ENCODE measurements at places on chromosomes 5 and 9.

DNA sequence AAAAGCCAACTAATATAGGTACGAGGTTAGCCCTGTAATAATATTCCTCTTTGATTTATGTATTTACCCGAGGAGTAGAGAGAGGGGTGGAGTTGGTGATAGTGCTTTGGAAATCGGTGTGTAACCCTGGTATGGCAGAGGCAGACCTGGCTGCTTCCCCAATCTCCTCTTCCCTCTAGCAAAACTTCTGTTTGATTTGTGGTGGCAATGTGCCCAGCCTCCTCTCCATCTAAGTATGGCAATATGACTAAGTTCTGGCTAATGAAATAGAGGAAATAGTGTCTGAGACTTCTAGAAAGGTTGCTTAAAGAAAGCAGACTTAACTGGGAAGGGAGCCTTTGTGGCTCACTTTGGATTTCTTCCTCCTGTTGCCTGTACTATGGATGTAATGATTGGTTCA is 491.1 kb downstream of the ENC1 start:
- no peak for DNase-seq

- no peak for DNase-seq
Observed at GRCh38 chr9:89951675-89952074, 346.9 kb downstream of the GADD45G start.

DNA sequence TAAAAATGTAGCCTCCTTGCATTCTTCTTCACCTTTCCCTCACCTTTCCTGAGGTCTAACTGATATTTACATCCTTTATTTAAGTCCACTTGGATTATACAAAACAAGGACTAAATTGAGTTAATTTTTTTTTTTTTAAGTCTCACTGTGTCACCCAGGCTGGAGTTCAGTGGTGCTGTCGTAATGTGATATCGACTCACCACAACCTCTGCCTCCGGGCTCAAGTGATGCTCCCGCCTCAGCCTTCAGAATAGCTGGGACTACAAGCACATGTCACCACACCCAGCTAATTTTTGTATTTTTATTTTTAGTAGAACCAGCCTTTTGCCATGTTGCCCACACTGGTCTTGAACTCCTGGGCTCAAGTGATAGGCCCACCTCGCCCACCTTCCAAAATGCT is 195.3 kb downstream of the BNC2 start:
- DNase-seq: no peak

- DNase-seq: no peak
Observed at GRCh38 chr5:135106610-135107471, 72.8 kb upstream of the PITX1 start.

DNA sequence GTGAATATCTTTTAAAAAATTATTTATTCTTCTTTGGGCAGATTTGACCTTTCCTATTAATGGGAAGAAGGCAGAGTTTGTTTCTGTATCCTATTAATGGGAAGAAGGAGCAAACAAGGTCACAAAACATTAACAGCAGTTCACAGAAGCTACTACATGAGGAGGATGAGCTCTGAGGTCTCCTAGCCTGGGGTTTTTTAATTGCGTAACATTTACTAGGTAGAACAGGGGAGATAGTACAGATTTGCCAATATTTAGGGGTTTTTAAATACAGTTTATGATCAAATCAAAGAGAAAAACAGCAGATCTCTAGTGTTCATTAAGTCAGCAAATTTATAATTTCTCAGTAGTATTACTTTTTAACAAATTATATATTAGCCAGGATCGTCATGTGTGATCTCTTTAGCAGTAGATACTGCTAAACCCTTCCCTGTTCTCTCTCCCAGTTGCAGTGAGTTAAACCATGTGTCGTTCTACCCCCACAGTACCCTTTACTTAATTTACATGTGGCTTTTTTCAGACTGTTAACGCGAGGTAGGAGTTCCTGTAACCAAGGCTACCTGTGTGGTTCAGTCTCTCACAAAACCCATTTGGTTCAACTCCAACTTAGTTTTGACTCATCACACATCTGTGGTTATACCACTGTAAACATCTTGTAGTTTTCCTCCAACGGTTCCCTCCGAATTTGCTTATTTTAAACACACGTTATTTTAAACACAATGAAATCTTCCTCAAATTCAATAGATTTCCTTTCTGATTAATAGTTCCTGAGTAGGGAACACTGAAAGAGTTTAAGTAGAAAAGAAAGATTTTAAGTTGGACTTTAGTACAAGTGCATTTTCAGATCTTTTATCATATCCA is 13.3 kb downstream of the SLC25A46 start:
- DNase-seq: no peak

GRCh38 chr9:116724123-116724522 is 37.0 kb downstream of the TRIM32 start:
- DNase-seq: no peak

GRCh38 chr5:177107159-177107558 is 20.4 kb downstream of the FGFR4 start:
- DNase-seq: no peak

- DNase-seq: no peak
Observed at GRCh38 chr5:155665361-155665760, 651.8 kb downstream of the KIF4B start.

DNA sequence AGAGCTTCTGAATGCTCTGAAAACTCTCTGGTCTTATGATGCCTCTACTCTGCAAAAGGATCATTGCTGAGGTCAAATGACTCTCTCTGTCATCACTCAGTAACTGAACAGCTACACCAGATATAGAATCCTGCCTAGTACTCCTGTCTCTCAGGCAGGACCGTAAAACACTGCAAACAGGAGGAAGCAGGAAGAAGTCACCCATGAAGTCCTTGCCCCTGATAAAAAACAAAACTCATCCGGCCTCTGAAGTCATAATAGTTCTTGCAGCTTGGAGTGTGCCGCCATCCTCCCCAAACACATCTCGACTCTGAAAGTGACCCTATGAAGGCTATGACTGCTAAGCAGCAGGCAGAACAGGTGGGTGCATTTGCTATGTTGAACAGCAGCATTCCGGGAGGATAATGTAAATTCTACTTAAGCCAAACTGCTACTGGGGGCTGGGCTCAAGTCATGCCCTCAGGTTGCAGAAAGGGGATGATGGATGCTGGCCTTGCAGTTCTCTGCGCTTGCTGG is 81.9 kb upstream of the FAM169A start:
- no peak for DNase-seq

DNA sequence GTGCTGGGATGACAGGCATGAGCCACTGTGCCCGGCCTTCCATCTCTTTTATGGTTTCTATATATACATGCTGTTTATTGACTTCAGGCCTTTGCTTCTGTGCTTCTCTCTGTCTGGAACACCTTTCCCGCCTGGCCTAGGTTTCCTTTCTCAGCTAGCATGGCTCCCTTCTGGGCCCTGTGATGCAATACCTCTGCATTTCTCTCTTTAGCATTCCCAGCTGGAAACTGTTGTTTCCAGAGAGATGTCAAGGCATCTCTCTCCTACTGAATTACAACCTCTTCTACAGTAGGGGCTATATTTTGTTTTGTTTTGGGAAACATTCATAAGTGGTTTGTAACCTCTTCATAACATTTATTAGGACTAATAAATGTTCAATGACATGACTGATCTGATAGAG is 57.1 kb downstream of the RPS23 start:
- DNase-seq: no peak

GRCh38 chr5:53779541-53779981 is 219.1 kb downstream of the NDUFS4 start:
- no peak for DNase-seq

- DNase-seq: no peak
Observed at GRCh38 chr9:33453999-33454660, 6.7 kb upstream of the AQP3 start.

DNA sequence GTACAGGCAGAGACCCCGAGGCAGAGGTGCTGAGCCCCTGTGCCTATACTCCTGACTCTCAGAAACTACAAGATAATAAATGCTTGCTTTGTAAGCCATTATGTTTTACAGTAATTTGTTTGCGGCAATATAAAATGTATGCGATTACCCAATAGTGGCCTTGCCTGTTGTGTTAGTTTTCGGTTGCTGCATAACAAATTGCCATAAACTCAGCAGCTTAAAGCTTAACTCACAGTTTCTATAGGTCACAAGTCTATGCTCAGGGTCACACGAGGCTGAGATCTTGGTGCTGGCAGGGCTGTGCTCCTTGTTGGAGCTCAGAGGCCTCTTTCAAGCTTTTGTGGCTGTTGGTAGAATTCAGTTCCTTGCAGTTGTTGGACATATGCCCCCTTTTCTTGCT is 114.8 kb downstream of the COL23A1 start:
- no peak for DNase-seq

GRCh38 chr5:95241-95980 is 3.4 kb downstream of the PLEKHG4B start:
- no peak for DNase-seq

DNA sequence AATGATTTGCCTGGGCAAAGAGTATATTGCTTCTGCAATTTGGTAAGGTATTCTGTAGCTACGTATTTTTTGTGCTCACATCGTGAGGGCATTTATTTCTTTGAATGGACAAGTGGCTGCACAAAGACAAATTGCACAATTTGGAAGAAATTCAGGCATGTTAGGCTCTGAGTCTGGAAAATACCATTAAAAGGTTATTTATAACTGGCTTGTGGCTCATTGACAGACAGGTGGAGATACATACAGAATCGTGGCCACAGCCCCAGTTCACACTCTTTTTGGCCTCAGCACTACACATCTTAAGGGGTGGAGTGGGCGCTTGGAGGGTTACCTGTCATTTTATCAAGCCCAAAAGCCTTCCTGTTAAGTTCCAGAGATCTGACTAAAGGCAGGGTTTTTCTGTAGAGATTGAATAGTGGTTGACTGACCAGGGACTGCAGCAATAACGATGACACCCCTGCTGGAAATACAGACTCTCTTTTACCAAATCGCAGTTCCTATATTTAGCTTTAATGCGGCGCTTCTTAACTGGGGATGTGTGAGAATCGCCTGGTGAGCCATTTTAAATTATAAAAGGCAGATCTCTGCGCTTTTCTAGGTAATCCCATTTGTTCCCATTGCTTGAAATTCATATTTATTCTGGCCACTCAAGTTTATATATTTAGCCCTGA is 14.7 kb downstream of the MAN2A1 start:
- no peak for DNase-seq

DNA sequence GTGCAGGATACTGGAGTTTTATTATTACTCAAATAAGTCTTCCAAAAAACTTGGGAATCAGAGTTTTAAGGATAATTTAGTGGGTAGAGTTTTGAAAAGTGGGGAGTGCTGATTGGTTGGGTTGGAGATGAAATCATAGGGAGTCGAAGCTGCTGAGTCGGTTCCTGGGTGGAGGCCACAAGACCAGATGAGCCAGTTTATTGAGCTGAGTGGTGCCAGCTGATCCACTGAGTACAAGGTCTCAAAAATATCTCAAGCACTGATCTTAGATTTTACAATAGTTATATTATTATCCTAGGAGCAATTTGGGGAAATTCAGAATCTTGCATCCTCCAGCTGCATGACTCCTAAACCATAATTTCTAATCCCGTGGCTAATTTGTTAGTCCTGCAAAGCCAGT is 804.9 kb upstream of the SEMA6A start:
- DNase-seq: no peak

DNA sequence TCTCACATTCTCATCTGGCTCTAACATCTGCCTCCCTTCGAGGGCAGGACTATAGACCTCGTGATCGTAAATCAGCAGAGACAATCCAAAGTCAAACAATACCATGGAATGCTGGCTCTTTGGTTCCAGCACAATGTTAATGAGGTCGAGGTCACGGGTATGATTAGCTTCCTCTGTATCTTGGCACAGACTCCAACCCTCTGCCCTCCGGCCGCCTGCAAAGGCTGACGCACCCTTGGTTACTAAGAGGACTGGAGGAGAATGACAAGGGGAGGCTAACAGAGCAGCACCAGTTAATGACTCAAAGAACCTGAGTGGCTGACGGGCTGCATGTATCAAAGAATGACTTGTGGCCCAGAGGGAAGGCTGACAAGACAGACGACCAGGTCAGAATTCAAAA is 10.1 kb downstream of the LHFPL2 start:
- DNase-seq: no peak

DNA sequence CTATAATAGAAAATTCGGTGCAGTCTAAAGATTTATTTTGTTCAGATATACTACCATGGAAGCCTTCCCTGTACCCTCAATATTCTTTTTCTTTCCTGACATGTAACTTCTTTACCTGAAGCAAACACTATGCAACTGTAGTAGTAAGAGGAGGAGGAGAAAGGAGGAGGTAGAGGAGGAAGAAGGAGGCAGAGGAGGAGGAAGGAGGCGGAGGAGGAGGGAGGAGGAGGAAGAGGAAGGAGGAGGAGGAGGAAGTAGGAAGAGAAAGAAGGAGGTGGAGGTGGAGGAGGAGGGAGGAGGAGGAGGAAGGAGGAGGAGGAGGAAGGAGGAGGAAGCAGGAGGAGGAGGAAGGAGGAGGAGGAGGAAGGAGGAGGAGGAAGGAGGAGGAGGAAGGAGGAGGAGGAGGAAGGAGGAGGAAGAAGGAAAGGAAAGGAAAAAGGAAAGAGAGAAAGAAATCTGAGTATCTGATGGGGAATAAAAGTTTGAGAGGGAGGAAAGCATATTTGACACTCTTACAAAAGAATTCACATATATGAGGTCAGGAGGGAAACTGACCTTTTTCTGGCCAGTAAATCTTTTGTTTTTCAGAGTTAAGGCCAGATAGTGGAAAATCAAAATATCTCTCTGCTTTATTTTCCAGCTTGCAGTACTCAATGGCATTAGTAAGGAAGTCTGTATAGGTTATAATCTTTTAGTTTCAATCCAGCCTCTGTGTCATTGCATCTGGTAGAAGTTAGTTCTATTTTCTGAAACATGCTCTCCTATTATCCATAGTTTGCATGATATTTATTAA is 114.5 kb upstream of the LPAR1 start:
- DNase-seq: no peak

DNA sequence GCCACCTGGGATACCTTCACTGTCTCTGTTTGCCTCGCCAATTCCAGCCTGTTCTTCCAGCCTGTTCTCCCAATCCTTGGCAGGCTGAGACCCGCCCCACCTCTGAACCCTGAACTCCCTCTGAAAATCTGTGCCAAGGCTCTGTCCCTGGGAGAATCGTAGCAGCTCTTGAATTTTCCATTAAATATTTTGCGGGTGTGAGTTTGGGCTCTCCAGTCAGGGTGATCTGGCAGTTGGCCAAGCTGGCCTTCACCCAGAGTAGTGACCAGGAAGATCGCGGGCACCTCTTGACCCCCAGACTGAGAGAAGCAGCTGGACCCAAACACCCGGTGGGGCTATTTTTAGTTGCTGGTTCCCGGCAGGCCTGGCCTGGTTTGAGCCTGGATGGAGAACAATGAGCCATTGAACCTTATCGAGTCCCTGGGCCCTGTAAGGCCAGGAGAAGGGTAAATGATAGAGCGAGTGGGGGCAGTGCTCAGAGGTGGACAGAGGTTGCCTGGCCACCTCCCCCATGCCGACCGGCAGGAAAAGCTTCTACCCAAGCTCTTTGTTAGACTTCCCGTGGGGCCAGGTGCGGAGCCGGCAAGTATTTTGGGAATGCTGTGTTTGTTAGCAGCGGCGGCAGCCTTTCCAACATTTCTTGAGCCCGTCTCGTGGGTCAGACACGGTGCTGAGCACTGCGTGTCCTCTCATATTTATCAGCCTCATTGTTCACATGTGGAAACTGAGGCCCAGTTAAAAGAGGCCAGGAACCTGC is 146.2 kb downstream of the RGS3 start:
- peak; percentile 88 for DNase-seq

GRCh38 chr9:2013743-2014475 is 1.2 kb upstream of the SMARCA2 start:
- no peak for DNase-seq

- no peak for DNase-seq
Observed at GRCh38 chr9:31023847-31024246, 1360.6 kb upstream of the ACO1 start.

GRCh38 chr5:10867389-10868303 is 106.6 kb upstream of the DAP start:
- DNase-seq: no peak
